ENCODE measurements at places on chromosomes 13 and 19.

DNA sequence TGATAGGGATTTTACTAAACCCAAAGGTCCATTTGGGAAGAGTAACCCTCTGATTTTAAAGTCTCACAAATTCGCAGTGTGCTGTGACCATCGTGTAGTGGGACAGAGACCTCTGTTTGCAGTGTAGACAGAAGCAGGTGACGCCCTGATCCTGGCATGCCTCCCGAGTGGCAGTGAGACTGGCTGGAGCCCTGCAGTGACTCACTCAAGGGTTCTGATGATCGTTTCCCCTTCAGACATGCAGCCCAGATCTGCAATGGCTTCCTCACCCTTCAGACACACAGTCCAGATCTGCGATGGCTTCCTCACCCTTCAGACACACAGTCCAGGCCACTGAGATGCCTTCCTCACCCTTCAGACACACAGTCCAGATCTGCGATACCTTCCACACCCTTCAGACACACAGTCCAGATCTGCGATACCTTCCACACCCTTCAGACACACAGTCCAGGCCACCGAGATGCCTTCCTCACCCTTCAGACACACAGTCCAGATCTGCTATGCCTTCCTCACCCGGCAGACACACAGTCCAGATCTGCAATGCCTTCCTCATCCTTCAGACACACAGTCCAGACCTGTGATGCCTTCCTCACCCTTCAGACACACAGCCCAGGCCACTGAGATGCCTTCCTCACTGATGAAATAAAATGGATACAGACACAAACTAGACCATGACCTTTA, 125.2 kb downstream of the ATP11A start:
- no peak for DNase-seq

- DNase-seq = peak; percentile 34
Measured at GRCh38 chr19:58229255-58229639, 533 bp downstream of the ZNF544 start.

- DNase-seq = no peak
Measured at GRCh38 chr19:35519291-35519690, 5.8 kb upstream of the DMKN start.

- peak; percentile 77 for DNase-seq
Measured at GRCh38 chr19:46408664-46409039, 4.7 kb downstream of the CCDC8 start.

GRCh38 chr13:105902396-105902795, 633.1 kb downstream of the EFNB2 start:
- DNase-seq = no peak

Data from testis (tissue), 5 donors.